Glomerular endothelial cell (primary cell): ENCODE measurements at places on chromosomes 7 and 10.

- DNase-seq = no peak
Observed at GRCh38 chr7:8965177-8965576, 531.8 kb downstream of the NXPH1 start.

- no peak for DNase-seq
Observed at GRCh38 chr7:131147604-131148003, 180.1 kb upstream of the MKLN1 start.

DNA sequence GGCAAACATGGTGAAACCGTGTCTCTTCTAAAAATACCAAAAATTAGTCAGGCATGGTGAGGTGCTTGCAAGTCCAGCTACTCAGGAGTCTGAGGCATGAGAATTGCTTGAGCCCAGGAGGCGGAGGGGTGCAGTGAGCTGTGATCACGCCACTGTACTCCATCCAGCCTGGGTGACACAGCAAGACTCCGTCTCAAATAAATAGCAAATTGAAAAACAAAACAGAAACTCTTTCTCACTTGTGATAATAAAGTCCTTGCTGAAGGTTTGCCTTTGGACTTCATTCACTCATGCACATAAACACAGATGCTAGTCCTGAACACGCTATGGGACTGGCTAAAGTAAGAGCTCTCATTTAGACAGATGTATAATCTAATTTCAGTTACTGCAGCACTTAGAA is 37.6 kb downstream of the ANK3 start:
- no peak for DNase-seq

- DNase-seq = no peak
Observed at GRCh38 chr7:77205706-77206105, 6.1 kb upstream of the FGL2 start.

GRCh38 chr10:23479798-23480473 is 41.1 kb downstream of the OTUD1 start:
- no peak for DNase-seq
